A549 treated with GW870086 at 1 μM for 4 hours (cell line): ENCODE measurements at places on chromosomes 12 and 14. TPM values are rescaled to one million over a fixed set of nuclear protein-coding genes. Genes with fewer than 3 reads are reported as not detected.

ZNF740 gene
- 12.9 to 17.1 TPM (median 15.4 TPM) in 5 replicates for total RNA-seq

PAWR gene
- total RNA-seq = 28.9 to 59.7 TPM (median 53.9 TPM) in 5 replicates

SLC38A4 gene
- total RNA-seq = 0.06 to 0.07 TPM (median 0.06 TPM) in 3 of 5 replicates, not detected in the others

ADAM21 gene
- 0.05 to 0.06 TPM (median 0.05 TPM) in 3 of 5 replicates, not detected in the others for total RNA-seq

CAPS2 gene
- total RNA-seq = 0.38 to 2.1 TPM (median 1.2 TPM) in 5 replicates

TSPAN11 gene
- total RNA-seq = 0.09 to 0.20 TPM (median 0.16 TPM) in 5 replicates

PPP1R36 gene
- 0.15 to 0.65 TPM (median 0.29 TPM) in 5 replicates for total RNA-seq

KRT85 gene
- total RNA-seq = not detected in 5 replicates

GPR84 gene
- not detected in 5 replicates for total RNA-seq

RNASE4 gene
- total RNA-seq = 5.6 to 10.0 TPM (median 7.3 TPM) in 5 replicates

SUOX gene
- 7.5 to 9.4 TPM (median 9.2 TPM) in 5 replicates for total RNA-seq

ART4 gene
- total RNA-seq = not detected in 5 replicates
